ENCODE measurements at places on chromosomes 16 and 17.

DNA sequence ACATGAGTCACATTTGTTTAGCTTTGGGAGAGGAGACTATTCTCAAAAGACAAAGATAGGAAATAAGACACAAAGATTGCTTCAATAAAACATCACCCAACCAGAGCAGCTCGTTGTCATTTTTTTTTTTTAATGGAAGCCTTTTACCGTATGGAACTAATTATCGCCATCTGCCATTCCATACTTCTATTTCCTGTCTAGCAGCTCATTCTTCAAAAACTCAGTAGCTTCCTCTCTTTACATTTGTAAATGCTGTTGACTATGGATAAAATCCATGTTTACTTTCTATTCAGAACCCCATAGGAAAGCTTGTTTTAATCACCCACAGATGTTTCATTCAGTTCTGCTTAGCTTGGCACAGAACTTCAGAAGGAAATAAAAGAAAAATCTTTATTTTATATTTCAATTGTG is 110.0 kb upstream of the PSMD7 start:
- no peaks in the 10 kb centered on the region for H3K36me3 ChIP-seq
- H3K4me3 ChIP-seq, result no peak overlapping the region
- DNase-seq, result no peak

GRCh38 chr17:9905902-9906301 is 831 bp upstream of the RCVRN start:
- no peaks in the 10 kb centered on the region for H3K27me3 ChIP-seq
- peaks cover 5% of the 10 kb centered on the region for H3K4me1 ChIP-seq
- H3K27ac ChIP-seq, result no peak overlapping the region
- H3K36me3 ChIP-seq, result no peaks in the 10 kb centered on the region

- H3K36me3 ChIP-seq, result peaks cover 14% of the 10 kb centered on the region
- peaks cover 3% of the 10 kb centered on the region for H3K27me3 ChIP-seq
- no peak overlapping the region for H3K27ac ChIP-seq
- no peak for DNase-seq
These were observed 4.2 kb upstream of the MXRA7 start for GRCh38 chr17:76714822-76715495.

- no peaks in the 10 kb centered on the region for H3K36me3 ChIP-seq
- no peaks in the 10 kb centered on the region for H3K27me3 ChIP-seq
- no peak overlapping the region for H3K4me3 ChIP-seq
- H3K4me1 ChIP-seq, result no peaks in the 10 kb centered on the region
- no peak overlapping the region for H3K27ac ChIP-seq
- DNase-seq, result no peak
These were observed 76.2 kb downstream of the RBFOX1 start for GRCh38 chr16:7408700-7409365.

DNA sequence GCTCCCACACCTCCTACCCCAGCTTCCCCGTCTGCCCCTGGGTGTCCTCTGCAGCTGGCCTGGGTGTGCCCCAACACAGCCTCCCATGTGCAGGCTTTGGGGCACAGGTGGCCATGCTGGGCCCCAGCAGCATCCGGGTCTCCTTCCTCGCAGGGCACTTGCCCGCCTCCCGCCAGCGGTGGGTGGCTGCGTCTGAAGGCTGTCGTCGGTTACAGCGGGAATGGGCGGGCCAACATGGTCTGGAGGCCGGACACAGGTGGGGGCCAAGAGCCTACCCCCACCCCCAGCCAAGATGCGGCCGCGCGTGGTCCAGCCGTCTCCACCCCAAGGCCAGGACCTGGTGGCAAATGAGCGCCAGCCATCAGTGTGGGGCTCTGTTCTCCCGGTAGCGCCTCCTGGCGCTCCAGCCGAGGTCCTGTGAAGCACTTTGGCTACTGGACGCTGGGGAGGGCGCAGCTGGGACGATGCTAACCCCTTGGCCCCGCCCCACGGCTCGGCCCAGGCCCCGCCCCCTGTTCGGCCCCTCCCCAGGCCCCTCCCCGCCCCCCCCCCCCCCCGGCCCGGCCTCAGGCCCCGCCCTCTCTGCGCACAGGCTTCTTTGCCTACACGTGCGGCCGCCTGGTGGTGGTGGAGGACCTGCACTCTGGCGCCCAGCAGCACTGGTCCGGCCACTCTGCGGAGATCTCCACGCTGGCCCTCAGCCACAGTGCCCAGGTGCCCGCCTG is 7.3 kb upstream of the RHOT2 start:
- no peak overlapping the region for H3K4me3 ChIP-seq
- no peaks in the 10 kb centered on the region for H3K36me3 ChIP-seq
- no peaks in the 10 kb centered on the region for H3K27me3 ChIP-seq
- no peaks in the 10 kb centered on the region for H3K4me1 ChIP-seq
